ENCODE measurements at places on chromosomes 3 and 15.

DNA sequence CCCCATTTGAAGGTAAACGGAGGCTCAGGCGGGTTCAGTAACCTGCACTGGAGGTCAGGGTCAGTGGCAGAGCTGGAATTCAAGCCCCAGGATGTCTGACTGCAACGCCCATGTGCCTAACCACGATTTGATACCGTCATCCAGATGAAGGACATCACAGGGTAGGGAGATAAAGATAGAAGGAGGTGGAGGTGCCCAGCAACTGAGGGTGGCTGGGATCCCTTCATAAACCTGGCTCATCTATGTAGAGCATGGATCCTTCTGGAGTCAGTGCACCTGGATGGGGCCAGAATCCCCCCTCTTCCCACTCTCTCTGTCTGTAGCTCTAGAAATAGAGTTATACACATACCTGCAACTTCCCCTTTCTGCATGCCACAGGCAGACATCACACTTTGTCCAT lies 41.3 kb downstream of the GOLGA8S start:
- DNase-seq, result no peak

DNA sequence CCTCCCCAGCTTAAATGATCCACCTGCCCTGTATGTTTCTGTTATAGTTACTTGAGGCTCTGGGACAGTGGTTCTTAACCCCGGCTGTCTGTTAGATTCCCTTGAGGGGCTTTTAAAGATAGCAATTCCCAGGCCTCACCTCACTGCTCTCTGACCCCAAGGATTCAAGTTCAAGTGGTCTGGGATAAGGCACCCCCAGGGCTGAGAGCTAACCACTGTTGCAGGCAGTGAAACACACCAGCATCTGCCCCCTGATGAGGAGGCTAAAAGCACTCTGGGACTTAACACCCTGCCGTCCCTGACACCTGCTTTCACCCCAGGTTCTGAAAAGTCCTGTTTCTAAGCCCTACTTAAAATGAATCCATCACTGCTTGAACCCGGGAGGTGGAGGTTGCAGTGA lies 103.7 kb downstream of the LRRK1 start:
- no peak for DNase-seq

DNA sequence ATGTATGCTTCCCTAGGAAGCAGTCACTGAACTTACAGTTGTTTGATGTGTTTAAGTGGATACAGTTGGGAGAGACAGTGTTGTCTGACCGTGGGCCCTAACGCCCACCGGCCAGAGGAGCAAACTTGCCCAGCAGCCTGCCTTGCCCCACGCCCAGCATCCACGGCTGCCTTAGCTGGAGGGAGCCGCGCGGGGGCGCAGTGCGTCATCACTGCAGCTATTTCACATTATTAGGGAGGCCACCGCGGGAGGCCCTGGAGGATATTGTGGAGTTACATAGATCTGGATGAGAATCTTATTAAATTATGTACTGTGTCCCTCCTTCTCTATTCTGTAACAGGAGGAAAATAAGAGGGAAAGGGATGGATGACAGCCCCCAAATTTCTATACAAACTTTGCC lies 267.2 kb downstream of the GABRG3 start:
- no peak for DNase-seq

DNA sequence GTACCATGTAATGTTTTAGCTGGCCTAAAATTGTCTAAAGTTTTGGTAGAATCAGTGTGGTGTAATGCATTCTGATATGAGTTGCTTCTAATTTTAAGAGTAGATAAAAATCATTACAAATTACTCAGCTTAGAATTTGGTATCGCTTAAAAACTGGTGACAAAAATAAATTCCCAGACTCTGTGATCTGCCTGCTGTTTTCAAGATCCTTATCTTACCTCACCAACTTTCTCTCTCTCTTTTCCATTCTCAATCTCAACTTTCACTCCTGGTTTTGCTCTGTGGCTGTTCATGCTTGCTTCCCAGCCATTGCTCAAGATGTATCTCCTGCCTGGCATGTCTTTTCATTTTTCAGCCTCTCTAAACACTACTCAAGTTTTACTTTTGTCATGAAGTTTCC lies 45.7 kb downstream of the TCF12 start:
- no peak for DNase-seq

DNA sequence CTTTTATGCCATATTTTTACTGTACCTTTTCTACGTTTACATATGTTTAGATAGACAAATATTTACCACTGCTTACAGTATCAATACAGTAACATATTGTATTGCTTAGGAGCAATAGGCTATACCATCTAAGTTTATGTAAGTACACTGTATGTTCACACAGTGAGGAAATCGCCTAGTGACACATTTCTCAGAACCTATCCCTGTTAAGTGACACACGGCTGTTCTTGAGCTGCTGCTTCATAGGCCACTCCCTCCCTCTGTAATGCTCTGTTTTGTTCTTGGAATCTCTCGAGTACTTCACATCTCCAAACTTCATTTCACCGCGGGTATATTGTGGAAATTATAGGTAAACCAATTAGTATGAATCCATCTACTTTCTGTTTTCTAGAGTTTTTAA lies 13.4 kb upstream of the SELENOT start:
- no peak for DNase-seq

DNA sequence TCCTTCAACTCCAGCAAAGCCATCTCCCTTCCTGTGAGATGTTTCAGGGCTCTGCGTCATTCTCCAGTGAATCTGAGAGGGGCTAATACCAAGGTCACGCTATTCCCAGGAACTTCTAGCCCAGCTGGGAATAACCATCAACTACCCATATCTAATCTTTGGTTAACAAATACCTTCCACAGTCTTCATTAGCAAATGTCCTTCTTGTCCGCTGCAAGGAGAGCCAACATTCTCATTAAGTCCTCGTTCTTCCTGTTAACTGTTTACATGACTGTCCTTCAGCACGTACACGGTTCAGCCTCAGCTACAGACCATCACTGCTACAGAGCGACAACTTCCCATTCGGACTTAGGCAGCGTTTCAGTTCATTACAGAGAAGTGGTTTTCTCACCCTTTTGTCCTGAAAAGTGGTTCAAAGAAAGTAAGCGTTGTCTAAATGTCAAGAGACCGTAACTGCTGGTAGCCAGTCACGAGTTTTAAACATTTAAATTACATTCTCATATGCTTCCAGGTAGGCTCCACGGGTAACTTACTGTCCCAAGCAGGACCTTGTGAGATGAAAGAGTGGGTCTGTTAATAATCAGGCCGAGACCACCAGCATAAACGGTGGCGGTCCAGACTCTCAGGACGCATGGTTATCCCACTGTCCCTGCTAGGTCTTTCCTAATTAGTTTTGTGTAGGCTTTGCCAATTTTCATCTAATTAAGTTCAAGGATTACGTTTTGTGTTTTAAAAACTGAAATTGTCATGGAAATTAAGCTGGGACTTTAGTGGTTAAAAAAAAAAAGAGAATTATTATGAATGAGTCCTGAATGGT lies 63.8 kb downstream of the CHSY1 start:
- DNase-seq, result no peak

DNA sequence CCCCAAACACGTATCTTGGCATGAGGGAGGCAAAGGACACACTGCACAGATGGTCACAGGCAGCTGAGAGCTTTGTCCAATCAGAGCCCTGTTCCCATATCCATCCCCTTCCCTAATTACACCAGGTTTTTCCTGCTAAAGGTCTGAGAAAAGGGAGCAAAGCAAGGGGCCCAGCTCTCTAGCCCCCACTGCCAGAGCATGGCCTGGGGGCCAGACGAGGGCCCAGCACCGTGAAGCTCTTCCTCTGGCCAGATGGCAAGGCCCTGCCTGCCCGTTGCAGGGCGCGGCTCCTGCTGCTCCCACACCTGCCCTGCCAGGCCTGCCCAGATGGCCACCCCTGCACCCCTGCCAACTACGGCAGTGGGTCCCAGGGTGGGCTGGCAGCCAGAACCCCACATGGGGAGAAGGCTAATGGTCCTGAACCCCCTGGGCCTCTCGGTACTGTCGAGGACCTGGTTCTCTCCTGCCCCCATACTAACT lies 3.2 kb downstream of the SHF start:
- no peak for DNase-seq

DNA sequence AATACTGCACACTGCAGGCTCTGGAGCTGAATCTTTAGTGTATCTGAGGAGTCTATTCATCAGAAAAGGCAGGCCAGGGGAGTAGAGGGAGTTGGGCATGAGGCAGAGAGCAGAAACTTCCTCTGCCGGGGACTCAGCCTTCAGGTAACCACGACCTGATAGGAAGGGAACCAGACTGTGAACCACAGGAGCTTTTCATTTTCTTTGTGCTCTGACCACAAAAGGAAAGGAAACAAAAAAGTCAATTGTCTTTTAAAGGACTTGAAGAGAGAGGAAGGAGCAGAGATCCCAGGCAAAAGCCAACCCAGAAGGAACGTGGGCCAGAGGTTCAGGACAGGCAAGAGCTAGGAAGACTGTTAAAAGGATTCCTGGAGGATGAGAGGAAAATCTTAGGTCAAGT lies 573.3 kb downstream of the EPHB1 start:
- no peak for DNase-seq

DNA sequence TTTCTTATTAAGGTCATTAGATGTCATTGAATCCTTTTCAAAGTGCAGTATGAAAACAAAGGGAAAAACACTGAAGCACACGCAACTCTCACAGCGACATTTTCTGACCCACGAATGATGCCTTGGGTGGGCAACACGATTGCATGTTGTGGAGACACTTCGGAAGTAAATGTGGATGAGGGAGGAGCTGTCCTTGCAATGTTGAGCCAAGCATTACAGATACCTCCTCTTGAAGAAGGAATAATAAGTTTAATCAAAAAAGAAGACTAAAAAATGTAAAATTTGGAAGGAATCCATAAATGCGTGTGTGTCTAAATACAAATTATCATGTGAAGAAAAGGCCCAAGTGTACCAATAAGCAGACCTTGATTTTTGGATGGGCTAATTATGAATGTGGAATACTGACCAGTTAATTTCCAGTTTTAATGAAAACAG lies 16.9 kb downstream of the THBS1 start:
- DNase-seq, result no peak

DNA sequence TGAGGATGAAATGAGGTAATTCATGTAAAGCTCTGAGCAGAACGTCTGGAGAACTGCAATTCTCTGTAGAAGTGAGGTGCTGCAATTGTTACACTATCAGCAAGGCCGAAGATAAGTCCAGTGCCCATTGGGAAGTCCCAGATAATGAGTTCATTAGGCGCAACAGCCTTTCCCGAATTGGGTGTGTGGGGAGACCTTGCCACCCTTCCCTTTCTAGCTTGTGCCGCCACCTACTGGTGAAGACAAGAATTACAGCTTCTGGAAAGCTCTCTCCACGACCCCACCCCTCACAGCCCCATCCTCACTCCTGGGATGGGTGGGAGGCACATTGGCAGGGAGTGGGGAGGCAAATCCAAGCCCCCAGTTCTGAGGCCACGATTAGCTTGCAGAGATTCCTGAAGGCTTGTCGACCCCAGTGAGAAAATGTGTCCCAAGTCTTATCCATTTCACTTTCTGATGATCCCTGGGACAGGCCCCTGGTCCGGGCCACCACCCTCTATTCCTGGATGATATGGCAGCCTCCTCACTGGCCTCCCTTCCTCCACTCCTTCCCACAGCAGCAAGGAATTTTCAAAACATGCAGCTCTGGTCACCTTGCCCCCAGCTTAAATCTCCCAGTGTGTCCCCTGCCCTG lies 36.4 kb downstream of the FAM3D start:
- DNase-seq, result peak; percentile 48

GRCh38 chr3:172918568-172919296 lies 168.2 kb downstream of the ECT2 start:
- DNase-seq, result no peak

- DNase-seq, result no peak
Observed at GRCh38 chr3:84893211-84893610, 65.6 kb upstream of the CADM2 start.

DNA sequence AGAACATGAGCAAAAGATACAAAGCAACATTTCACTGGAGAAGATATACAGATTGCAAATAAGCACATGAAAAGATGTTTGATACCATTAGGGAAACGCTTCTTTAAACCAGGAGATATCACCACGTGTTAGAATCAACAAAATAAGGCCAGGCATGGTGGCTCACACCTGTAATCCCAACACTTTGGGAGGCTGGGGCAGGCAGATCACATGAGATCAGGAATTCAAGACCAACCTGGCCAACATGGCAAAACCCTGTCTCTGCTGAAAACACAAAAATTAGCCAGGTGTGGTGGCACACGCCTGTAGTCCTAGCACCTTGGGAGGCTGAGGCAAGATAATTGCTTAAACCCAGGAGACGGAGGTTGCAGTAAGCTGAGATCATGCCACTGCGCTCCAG lies 20.5 kb upstream of the MUC20 start:
- no peak for DNase-seq

DNA sequence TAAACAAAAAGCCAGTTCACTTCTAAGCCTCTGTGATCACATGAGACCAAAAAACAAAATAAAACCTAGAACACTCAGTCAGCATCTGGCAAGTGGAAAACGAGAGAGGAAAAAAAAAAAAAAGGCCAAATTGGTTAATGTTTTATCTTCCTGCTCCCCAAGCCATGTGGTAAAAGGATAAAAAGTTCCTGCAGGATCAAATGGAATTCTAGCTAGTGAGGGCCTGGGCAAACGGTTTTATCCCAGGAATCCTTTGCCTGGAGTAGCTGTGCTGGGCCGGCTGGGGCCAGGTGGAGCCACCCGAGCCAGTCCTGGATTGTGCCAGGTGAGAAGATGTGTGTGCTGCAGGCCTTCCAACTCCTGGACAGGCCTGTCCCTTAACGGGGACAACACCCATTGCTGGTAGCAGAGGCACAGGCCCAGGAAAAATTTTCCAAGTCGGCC lies 13.2 kb downstream of the SMAD6 start:
- no peak for DNase-seq

GRCh38 chr15:99404454-99404853 lies 153.2 kb downstream of the LRRC28 start:
- DNase-seq, result no peak

DNA sequence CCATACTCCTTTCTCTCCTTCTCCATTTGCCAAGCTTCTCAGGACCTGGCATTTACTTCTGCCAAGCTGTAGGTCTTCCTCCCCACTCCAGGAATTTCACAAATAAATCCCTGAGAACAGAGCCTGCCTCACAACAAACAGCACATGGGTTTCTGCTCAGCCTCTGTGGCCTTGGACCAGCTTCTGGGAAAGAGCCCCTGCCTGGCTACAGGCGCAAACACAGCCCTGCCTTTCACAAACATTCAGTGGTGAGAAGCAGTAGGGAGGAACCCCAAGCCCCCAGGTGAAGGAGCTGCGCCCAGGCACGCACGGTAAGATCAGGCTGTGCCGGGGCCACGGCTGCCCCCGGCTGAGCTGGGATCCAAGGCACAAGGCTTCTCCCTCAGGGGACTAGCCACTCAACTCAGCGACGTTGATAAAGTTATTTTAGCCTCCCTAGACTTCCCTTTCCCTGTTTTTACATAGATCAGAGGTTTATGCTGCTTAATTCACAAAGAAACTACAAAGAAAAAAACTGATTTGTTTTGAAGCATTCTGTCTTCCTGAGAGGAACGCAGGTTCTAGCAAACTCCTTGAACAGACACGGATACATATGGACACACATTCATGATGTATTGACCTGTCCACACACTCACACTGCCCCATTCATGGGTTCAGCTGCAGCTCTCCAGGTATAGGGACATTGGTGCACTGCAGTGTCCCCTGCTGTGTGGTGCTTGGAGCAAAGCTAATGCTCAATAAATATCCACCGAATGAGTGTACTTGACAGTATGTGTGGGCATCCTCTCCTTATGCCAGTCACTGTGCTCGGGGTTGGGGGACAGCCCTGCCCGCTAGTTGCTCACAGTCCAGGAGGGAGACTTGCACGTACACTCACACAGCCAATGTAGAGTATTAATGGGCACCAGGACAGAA lies 25.4 kb downstream of the HES1 start:
- no peak for DNase-seq

GRCh38 chr3:58518291-58518789 lies 18.6 kb downstream of the ACOX2 start:
- no peak for DNase-seq
